ENCODE measurements at places on chromosomes 1 and 21.

DNA sequence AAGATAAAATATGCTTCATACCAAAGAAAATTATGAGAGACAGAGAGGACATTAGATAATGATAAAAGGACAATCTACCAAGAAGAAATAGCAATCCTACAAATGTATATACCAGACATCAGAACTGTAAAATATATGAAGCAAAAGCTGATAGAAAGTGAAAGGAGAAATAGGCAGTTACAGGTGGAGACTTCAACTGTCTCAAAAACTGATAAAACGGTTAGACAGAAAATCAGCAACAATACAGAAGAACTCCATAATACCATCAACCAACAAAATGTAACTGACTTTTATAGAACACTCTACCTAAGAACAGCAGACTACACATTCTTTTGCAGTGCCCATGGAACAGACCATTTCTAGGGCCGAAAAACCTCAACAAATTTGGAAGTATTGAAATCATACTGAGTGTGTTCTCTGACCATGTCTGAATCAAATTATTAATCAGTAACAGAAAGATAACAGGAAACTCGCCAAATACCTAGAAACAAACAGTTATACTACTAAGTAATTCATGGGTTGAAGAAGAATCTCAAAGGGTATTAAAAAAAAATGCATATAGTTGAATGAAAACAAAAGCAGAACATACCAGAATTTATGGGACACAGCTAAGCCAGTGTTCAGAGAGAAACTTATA lies 132.1 kb downstream of the RPS6KC1 start:
- no peak for DNase-seq

GRCh38 chr1:192401825-192402224 lies 85.0 kb downstream of the RGS21 start:
- no peak for DNase-seq

- DNase-seq = no peak
Measured at GRCh38 chr1:18116777-18117176, 9.2 kb downstream of the IGSF21 start.

GRCh38 chr1:61670016-61670415 lies 54.9 kb downstream of the TM2D1 start:
- no peak for DNase-seq

DNA sequence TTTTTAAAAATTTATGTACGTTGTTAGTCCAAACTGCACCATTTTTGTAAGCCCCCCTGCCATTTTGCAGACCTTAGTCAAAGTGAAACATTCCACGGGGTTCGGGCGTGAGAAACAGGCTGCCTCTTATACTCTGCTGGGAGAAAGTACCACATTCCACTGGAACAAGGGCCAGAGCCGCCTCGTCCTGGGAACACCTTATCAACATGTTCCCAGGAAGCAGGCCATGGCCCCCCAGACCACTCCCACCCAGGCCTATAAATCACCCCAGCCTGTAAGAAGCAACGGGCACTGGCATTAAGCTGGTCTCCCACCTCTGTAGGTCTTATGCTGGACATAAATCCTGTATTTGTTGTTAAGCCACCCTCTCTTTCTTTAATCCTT lies 854 bp upstream of the ZRANB2 start:
- no peak for DNase-seq

DNA sequence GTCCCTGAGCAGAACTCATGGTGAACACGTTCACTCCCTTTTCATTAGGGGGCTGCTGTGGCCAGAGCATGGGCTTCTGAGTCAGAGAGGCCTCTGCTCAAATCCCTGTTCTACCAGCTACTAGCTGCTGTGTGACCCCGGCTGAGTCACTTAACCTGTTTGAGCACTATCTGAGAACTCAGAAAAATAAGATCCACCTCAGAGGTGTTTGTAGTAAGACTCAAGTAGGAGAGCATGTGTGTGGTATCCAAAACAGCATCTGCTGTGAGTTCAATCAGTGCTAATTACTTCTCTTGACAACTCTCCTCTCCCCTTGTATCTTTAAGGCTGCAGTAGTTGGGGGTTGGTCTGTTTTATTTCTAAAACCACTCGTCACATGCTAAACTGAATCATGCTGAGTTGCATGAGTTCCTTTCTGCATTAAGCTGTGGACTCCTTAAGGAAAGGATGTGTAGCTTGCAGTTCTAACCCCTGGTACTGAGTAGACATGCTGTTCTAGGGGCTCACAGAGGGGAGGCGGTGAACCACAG lies 39.7 kb upstream of the JUN start:
- DNase-seq = no peak

- no peak for DNase-seq
Measured at GRCh38 chr1:203219934-203220333, 9.5 kb downstream of the CHIT1 start.

- no peak for DNase-seq
Measured at GRCh38 chr1:218312509-218312908, 27.4 kb downstream of the RRP15 start.

GRCh38 chr1:52533713-52534112 lies 19.2 kb downstream of the TUT4 start:
- DNase-seq = no peak

Data from stimulated activated CD8-positive, alpha-beta memory T cell treated with anti-CD3 and anti-CD28 coated beads, Interleukin-2, amount 100 ng/mL, for 1 hour (primary cell).